Midbrain (tissue), 1 donor: ENCODE measurements at places on chromosomes 4 and X.

GRCh38 chr4:152515678-152516077, 20.2 kb downstream of the FBXW7 start:
- no peak for DNase-seq

GRCh38 chr4:10703766-10704429, 19.3 kb upstream of the CLNK start:
- DNase-seq: no peak

- DNase-seq: no peak
These were observed 141.2 kb upstream of the ZIC3 start for GRCh38 chrX:137424679-137425078.

- no peak for DNase-seq
These were observed 25.3 kb upstream of the NWD2 start for GRCh38 chr4:37219242-37219641.

- DNase-seq: peak; percentile 7
These were observed 213.7 kb downstream of the AFAP1 start for GRCh38 chr4:7725951-7726350.
